ENCODE measurements at places on chromosomes 1 and 21.

DNA sequence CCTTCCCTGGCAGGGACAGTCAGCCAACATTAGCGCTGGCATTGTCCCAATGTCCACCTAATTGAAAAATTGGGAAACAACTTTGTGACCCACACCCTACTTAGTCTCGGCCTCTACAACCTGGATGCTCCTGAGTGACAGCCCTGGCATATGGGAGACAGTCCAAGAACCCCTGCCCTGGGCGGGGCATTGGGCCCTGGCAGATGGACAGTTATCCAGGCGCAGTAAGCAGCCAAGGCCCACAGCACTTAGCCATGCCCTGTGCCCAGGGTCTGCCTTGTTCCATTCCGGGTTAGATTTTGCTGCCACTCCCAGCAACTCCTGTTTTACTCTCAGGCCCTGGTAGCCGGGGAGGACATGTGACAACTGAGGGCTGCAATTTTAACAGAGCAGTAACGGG, 50.3 kb downstream of the NFASC start:
- no peak for DNase-seq

DNA sequence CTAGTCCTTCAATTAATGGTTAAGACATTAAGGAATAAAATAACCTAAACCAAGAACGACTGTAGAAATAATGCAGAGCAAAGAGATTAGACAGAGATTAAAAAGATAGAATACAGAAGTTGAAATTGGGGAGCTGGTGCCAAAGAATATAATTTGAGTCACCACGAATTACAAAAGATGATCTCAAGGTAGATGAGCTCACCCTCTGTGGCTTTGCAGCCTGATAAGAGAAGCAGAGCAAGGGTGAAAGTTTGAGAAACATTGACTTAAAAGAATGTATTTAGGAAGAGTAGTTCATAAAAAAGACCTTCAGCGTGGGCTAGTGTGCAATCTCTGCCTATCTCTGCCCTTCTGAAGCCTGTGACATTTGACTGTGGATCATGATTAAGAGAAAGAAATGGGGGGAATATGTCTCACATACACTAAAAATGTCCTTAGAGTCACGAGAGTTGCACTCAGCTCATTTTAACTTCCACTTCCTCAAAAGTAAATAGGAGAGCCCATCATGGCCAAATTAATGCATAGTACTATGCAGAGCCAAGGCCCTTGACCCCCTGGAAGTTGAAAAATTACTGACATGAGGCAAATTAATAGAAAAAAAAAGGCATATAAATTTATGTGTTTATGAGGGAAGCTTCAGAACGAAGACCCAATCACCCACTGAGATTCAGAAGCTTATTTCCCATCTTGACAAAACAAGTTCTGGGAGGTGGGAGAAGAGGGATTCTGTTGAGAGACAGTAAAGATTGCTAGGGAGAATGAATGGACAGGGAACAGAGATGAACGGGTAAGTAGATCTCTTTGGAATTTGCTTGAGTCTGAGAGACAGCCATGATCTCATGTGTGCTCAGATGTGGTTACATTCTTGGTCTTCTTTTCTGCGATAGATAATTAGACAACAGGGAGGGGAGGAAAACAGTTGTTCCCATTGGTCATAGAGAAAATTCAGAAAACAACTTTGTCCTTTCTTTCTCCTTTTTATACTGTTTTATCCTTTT, 395.4 kb upstream of the LRRC7 start:
- no peak for DNase-seq

- no peak for DNase-seq
Measured at GRCh38 chr1:39525366-39526165, 34.1 kb downstream of the BMP8A start.

DNA sequence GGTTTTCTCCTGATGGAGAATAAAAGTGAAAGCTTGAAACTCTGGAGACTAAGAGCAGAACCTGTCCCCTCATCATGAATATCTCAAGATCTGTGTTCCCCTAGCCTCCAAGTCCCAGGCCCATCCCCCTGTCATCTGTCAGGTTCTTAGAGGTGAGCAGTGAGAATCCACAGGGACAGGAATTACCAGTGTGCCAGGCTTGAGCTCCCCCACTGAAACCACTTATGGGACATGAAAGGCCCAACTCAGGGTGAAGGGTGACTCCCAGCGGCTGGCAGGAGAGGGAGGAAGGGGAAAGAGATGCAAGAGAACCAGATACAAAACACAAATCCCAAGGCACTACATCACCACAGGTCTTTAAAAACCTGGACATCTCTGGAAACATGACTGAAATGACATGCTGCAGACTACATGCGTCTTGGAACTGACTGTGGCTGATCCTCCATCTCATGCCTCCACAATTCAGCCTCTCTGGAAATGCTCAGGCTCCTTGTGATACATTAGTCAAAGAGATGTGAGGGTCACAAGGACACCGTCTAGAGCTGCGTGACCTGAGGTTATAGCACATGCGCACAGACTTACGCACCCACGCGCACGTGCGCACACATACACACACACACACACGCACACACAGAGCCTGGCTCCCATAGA, 6.8 kb upstream of the LY9 start:
- no peak for DNase-seq

- DNase-seq, result no peak
Measured at GRCh38 chr1:87226341-87226760, 102.3 kb upstream of the LMO4 start.

DNA sequence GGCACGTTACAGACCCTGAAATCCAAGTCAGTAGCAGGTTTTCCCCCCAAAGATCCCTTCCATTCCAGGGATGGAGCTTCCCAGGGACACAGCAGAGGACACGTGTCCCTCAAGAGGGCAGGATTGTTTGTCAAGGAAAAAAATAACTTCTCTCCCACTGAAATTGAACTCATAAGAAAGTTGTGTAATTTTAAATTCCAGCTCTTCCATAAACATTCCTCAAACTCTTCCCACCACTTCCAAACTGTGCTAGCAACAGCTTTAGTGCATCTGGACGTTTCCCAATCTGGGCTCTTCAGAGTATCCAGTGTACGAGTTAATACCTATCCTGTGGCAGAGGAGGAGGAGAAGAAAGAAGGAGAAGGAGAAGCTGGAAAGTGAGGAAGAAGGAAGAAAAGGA, 79.6 kb downstream of the PSMG1 start:
- DNase-seq, result no peak

DNA sequence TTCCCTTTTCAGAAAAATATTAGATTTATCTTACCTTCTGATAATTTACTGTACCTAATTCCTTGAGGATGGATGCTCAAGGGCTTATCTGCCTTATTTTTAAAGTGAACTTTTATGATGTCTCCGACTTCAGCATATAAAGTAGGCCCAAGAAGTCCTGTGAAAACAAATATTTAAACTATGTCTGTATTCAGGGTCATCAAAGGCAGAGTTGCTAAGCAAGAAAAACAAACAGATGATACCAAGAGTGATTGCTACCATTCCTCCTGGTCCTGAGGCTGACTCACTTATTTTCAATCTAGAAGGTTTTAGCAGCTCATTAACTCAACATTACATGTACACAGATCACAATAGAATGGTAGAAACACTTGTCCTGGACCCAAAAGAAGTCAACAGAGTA, 14.1 kb downstream of the F5 start:
- peak; percentile 24 for DNase-seq

Measured in central memory CD4-positive, alpha-beta T cell (primary cell).